ENCODE measurements at places on chromosomes 3 and 15.

DNA sequence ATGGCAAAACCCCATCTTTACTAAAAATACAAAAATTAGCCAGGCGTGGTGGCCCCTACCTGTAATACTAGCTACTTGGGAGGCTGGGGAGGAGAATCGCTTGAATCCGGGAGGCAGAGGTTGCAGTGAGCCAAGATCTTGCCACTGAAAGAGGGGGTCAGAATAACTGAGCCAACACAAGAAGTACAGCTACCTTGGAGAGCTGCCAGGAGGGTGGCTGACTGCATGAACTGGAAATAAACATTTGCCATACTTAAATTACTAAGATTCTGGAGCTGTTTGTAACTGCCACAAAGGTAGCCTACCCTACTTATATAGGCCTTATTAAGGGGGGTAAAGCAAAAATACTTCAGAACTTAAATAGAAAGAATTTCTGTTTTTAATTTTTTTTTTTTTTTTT, 15.4 kb upstream of the PIK3CB start:
- no peak for DNase-seq

DNA sequence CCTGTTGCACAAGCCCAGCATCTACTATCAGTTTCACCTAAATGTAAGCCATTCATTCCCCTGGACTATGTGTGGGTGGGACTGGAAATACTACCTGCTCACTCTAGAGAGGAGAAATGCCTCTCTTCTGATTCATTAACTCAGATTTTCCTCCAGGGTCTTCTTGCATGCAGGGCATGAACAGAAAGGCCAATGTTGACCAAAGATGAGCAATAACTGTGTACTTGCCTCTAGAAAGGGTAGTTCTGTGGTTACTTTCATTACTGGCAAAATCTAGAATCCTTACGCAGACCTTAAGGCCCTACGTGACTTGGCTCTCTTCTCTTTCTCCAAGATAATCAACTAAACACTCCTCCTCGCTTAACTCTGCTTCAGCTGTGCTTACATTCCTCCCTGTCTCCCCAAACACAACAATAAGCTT, 81.4 kb upstream of the PSMD6 start:
- DNase-seq = peak; percentile 34

DNA sequence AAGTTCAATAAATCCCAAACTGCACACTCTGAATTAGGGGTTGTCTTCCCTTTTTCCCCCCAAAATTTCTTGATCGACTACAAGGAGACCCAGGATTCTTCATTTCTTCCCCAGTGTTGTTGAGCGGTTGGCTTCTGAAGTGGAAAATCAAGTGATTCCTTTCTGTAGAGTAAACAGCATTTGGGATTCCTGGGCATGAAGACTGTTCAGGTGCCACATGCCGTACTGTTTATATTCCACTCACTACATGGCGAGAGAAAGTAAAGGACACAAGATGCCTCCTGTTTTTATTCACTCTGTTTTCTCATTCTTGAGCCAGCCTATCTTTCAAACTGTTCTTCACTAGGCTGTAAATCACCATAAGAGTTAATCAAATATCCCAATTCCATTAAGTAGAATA, 12.6 kb downstream of the FSTL1 start:
- DNase-seq = no peak

GRCh38 chr3:4492208-4493013, 737 bp upstream of the ITPR1 start:
- DNase-seq = no peak
